ENCODE measurements at places on chromosomes 16 and 17.

DNA sequence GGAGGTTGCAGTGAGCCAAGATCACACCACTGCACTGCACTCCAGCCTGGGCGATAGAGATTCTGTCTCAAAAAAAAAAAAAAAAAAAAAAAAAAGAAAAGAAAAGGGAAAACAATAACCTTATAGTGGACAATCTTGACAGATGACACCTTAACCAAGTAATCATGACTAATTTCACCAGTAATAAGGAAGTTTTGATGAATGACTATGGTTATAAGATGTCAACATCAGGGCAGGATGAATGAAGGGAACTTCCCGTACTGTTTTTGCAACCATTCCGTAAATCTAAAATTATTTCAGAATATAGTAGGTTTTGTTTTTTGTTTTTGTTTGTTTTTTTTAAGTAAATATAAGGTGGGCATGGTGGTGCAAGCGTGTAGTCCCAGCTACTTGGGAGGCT lies 23.0 kb downstream of the GSPT1 start:
- no peak for DNase-seq

- no peak for DNase-seq
These were observed 15.3 kb downstream of the HSD11B2 start for GRCh38 chr16:67445913-67446907.

DNA sequence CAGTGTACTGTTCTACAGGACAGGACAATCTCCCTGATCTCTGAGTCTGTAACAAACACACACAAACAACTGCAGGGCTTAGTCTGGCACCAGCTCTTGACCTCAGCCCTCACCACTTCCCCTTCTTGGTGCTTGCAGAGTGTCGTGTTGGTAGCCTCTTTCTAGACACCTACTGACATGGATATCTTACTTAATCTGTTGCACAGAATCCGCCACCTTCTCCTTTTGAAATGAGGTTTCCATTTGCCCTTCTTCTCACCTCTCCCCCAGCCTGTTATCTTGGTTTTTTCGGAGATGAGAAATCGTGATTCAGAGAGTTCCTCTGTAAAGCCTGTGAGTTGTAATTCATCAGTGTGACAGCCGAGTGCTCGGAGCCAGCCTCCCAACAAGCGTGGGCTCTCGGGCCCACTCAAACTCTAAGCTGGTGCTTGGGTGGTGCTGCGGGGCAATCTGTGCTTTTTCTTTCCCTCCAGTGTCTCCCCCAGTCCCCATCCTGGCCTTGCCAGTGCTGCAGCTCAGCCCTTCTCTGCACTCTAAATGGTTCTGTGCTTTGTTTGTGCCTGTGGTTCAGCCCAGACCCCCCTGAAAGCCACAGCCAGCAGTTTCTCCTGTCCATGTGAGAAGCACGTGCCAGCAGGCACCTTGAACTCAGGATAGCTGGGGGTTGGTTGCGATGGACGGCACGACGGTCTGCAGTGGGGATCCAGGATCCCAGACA lies 28.1 kb downstream of the KIAA0513 start:
- no peak for DNase-seq

DNA sequence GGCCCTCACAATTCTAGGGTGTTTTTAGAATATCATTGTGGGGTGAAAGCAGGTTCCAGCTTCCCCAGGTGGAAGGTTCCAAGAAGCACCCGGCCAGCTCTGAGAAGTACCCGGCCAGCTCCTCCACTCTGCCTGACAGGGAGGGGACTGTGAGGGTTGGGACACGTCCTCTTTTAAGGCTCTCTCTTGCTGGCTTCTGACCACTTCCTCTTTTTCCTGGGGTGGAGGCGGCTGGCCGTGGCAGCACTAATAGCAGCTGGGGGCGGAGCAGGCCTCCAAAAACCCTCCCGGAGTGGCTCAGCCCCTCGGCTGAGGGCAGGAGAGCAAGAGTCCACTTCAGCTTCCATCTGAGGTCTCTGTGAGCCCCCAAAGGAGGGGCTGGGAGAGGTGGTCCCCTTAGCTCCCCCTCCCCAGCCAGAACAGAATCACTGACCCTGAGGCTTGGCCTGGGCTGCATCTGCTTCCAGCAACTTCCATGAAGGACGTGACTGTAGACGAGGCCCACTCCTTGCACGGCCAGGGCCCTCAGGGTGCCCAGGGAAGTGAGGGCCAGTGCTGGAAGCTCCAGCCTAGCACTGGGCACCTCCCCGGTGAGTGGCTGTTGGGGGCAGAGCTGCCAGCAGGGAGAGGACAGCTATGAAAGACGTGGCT lies 26.7 kb upstream of the PLCG2 start:
- DNase-seq, result no peak

GRCh38 chr17:17081304-17081940 lies 39.2 kb downstream of the MPRIP start:
- no peak for DNase-seq

DNA sequence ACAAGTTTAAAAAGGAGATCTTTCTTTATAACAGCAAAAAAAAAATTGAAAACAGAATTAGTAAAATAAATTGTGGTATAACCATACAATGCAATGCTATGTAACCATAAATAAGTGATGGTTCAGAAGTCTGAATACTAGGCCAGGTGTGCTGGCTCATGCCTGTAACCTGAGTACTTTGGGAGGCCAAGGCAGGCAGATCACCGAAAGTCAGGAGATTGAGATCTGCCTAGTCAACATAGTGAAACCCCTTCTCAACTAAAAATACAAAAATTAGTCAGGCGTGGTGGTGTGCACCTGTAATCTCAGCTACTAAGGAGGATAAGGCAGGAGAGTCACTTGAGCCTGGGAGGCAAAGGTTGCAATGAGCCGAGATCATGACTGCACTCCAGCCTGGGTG lies 34.6 kb downstream of the CCT6B start:
- DNase-seq, result no peak
